ENCODE measurements at places on chromosomes 6 and 20.

DNA sequence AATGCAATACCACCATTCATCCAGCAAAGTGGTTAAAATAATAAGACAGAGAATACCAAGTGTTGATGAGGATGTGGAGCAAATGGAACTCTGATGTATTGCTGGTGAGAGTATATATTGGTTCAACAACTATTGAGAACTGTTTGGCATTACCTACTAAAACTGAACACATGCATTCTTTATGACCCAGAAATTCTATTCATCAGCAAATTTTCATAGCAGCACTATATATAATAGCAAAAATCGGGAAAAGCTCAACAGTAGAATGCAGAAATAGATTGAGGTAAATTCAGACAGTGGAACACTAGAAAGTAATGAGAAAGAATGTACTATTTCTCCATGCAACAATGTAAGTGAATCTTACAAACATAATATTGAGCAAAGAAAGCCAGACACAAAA, 62.2 kb upstream of the FOXP4 start:
- DNase-seq, result no peak

DNA sequence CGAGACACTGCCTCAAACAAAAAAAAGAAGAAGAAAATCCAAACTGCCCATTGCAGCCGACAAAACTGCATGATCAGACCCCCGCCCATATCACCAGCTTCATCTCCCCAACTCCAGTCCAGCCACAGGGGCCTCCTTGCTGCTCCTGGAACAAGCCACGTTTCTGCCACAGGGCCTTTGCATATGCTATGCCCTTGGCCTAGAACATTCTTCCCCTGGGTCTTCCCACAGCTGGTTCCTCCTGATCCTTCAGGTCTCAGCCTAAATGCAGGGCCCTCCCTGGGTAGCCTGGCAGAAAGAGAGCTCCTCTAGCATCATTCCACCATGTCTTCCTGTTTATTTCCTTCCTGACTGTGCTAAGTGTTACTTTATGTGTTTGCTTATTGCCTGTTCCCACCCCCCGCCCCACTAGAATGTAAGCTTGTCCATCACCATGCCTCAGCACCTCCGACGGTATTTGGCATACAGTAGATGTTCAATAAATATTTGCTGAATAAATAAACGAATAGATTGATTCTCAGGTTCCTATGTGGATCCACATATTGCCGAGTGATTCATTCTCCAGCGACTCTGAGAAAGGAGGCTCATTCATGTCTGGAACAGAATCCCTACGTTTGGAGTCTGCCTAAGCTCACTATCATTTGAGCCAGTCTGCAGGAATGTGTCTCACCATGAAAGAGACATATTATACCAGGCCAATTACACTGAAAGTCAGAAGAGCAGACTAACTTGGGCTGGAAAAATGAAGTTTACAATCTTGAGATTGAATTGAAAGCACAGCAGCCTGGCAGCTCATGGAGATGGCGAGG, 56.1 kb downstream of the NFATC2 start:
- DNase-seq, result peak; percentile 26

DNA sequence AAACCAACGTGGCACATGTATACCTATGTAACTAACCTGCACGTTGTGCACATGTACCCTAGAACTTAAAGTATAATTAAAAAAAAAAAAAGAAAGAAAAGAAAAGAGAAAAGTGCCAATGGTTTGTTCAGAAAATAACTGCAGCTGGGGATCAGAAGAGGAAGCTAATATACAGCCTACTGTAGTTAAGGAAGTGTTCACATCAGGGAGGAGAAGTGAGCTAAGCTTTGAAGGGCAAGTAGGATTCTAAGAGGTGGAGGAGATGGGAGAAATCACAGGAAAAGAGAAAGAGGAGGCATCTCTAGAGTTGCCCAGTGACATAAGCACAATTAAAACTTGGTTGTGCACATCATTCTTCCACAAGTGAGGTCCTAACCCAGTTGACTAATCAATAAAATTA, 214.4 kb upstream of the DTNBP1 start:
- no peak for DNase-seq

GRCh38 chr20:24406750-24407149, 62.7 kb upstream of the SYNDIG1 start:
- DNase-seq, result peak; percentile 8

GRCh38 chr6:16238963-16239797, 793 bp downstream of the GMPR start:
- DNase-seq, result peak; percentile 56

- DNase-seq, result peak; percentile 76
Observed at GRCh38 chr6:152575621-152576150, 61.5 kb downstream of the SYNE1 start.

DNA sequence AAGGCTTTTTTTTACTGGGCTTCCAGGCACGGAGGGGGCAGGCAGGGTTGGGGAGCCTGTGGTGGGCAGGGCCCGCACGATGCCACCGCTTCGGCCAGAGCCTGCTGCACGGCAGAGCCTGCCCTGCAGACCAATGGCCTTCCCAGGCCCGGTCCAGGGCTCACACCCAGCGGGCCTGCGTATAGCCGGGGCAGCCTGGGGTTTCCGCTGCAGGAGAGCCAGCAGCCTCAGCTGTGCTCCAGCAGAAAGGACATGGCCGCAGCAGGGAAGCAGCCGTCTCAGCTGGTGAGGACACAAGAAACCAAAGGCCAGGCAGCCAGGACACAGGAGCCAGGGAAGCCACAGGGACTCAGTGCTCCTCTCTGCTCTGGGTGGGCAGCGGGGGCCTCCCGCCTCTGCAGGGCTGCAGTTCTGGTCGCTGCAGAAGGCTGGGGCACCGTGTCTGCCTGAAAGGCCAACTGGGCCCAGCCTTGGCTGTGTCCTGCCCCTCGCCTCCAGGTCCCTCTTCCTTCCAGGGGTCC, 90.6 kb downstream of the TTLL2 start:
- no peak for DNase-seq

DNA sequence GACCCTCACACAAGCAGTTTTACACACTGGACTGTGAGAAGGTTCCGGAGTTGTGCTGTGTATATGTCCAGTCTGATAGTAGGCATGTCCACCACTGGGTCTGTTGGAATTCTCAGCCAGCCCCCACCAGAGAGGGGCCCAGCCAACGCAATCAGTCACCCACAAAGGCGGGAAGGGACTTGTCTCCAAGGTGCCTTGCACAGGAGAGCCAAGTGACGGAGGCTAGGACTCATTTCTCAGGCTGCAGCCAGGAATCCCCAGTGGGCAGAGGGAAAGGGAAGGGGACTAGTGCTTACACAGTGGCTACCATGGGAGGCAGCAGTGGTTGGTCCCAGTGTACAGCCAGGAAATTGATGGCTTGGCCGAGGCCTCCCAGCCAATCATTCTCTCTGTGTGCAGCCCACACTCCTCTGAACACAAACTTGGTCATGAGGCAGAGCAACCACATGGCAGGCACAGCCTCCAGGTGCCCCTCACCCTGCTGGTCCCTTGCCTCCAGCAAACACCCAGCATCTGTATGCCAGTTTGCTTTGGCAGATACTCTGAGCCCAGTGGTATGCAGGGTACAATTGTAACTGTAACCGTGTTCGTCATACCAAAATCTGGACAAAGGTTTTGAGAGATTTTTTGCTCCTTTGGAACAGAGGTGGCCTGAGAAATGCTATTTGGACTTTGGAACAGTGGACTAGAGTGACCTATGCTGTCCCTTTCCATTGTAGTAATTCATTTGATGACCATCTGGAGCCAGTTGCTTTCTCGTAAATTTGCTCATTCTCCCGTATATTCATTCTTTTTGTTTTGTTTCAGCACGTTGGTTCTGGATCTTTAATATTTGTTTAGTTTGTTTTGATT, 72.9 kb upstream of the MYL9 start:
- DNase-seq, result no peak

All from fibroblast of the aortic adventitia (primary cell).